Smooth muscle cell of trachea (primary cell): ENCODE measurements at places on chromosomes 7 and 10. TPM values are rescaled to one million over a fixed set of nuclear protein-coding genes. Genes with fewer than 3 reads are reported as not detected.

The CRHR2 gene
- total RNA-seq, result not detected in 2 replicates

The CRYGN gene
- 0.58 and 0.83 TPM in 2 replicates for total RNA-seq

The PDZD7 gene
- total RNA-seq, result 1.6 and 2.5 TPM in 2 replicates

The IL15RA gene
- 3.5 and 13.7 TPM in 2 replicates for total RNA-seq

The FGL2 gene
- 29.9 and 31.0 TPM in 2 replicates for total RNA-seq

The TRIM73 gene
- total RNA-seq, result 0.44 and 3.1 TPM in 2 replicates

The POU6F2 gene
- not detected in 2 replicates for total RNA-seq

The SYNPO2L gene
- total RNA-seq, result not detected in 2 replicates

The FAM25A gene
- total RNA-seq, result not detected in 2 replicates

The FRMD4A gene
- total RNA-seq, result 14.1 and 15.9 TPM in 2 replicates
